ENCODE measurements at places on chromosomes 2 and 18.

- no peak for DNase-seq
Measured at GRCh38 chr2:2765176-2765800, 434.2 kb upstream of the MYT1L start.

DNA sequence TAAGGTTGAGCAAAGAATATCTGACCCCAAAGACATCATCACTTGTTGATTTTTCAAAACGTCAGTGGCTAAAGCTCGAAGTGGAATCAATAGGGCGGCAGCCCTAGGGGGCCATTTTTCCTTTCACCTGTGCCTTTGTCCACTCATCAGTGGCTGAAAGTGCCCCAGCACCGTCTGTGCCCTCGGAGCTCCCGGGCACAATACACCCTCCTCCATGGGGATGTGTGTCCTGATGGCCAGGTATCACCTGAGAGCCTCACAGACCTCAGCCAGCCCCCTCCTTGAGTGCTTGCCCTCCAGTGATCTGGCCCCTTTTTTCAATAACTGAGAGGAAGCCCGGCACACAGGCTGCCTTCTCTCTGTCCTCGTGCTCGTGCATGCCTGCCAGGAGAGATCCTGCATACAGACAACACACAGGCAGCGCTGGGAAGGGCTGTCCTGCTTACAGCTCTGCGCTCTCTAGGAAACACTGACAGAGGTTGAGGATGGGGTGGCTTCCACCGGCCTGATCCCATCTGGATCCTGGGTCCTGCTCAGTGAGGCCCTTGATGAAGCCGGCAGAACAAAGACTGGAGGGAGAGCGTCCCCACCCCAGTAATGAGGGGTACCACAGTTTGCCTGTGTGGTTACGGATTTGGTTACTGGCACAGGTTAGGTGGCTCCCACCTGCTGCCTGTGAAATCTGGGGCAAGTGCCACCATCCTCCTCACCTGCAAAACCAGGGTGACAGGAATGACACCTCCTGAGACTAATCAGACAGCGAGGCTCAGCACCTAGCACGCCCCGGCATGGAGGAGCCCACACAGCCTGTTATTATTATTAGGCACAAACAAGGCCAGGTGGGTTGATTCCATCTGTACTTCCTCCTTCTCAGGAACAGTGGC is 197.5 kb upstream of the RAB6C start:
- no peak for DNase-seq

DNA sequence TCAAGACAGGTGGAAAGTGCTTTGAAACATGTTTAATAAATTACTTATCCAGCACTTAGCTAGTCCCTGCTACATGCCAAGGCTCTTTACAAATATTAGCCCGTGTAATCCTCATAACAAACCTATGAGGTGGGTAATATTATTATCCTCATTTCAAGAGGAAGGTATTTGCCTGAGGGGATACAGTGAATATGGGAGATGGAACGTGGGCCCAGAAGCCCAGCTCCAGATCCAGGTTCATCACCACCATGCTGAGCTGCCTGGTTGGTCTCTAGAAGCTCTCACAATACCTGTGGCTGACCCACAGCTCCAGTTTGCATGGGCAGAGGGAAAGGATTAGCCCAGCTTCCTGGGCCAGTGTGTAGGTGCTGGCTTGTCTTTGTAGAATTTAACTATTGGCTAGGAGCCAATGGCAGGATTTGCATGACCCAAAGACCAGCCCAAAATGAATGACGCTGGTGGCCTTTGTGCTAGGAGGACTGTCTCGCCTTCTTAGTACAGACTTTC is 61.6 kb upstream of the ATP8B1 start:
- DNase-seq = no peak

GRCh38 chr2:228673876-228674554 is 492.5 kb upstream of the SPHKAP start:
- DNase-seq = no peak

- DNase-seq = peak; percentile 41
Measured at GRCh38 chr2:235746257-235746934, 252.6 kb downstream of the AGAP1 start.

DNA sequence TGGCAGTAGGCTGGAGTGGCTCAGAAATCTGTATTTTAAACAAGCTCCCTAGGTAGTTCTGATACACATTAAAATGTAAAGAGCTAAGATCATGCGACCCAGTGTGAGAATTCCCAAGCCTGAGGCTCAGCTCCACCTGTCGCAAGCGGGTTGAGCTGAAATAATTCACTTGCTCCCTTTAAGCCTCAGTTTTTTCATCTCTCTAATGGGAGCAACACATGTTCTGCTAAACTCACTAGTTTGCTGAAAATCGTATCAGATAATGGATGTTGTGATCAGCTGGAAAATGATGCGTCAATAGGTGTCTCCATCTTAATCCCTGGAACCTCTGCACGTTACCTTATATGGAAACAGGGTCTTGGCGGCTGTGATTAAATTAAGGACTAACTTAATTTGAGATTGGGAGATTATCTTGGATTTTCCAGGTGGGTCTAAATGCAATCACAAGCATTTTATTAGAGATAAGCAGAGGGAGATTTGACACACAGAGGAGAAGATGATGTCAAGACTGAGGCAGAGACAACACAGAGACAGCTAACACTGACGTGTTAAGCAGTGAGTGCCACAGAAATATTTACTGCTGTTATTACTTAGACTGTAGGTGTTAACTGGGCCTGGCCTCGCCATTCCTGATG is 53.0 kb downstream of the POMC start:
- no peak for DNase-seq

GRCh38 chr2:224379172-224379571 is 22.7 kb downstream of the FAM124B start:
- DNase-seq = no peak

DNA sequence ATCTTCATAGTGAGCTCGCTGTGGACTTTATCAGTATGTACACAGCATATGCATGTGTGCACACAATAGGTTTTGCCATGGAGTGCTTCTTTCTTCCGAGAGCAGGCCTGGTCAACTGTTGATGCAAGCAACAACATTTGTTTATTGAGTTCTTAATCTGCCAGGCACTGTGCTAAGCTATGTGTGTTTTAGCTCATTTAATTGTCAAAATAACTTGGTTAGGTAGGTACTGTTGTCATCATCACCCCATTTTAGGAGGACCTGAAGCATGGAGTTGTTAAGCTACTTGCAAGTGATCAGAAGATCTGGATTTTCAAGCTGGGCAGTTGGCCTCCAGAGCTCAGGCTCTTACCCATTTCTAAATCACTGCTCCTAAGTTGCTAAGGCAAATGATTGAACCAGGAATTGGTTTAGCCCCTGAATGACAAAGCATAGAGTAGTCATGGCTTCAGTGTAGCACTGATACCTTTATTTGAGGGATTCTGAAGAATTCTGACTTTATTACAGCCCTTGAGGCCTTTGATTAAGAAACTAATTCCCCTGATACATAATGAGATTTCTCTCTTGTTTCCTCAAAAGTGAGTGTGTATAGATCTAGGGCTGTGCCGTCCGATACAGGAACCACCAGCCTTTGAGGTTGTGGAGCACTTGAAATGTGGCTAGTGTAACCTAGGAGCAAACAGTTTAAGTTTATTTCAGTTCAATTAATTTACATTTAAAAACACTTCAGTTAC is 132.9 kb downstream of the FMNL2 start:
- no peak for DNase-seq

DNA sequence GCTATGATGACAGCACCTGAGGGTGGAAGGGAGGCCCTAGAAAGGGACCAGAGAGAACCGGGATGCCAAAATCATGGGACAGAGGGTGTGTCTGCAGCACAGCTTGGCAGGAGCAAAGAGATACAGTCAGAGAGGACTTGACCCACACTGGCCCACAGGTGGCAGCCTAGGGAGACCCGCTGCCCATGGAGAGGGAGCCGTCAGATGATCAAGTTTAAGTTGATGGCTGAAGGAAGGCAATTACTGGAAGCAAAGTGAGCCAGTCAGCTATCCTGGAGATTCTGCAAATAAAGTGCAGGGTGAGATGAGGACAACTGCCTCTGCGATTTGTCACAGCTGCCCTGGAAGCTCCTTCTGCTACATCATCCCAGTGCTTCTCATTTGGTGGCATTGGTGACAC is 74.0 kb downstream of the CMPK2 start:
- no peak for DNase-seq

DNA sequence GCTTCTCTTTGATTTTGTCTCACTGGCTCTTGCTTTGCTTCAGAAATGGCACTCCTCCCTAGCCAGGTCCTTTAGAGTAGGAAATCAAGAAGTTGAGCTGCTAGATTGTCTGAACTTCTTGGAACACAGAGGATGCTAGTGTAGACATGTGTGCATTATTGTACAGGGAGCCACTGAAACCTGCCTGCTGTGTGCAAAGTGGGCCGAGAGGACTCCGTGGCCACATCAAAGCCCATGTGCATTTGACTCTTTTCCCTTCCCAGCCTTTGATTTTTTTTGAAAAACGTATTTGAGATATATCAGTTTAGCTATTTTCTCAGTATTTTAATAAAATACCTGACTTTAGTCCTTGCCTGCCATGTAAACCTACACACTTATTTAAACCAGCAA is 83.1 kb downstream of the TMEM247 start:
- DNase-seq = no peak

- no peak for DNase-seq
Measured at GRCh38 chr18:10093445-10093844, 179.6 kb downstream of the VAPA start.

GRCh38 chr2:77813599-77813998 is 291.4 kb upstream of the LRRTM4 start:
- no peak for DNase-seq

DNA sequence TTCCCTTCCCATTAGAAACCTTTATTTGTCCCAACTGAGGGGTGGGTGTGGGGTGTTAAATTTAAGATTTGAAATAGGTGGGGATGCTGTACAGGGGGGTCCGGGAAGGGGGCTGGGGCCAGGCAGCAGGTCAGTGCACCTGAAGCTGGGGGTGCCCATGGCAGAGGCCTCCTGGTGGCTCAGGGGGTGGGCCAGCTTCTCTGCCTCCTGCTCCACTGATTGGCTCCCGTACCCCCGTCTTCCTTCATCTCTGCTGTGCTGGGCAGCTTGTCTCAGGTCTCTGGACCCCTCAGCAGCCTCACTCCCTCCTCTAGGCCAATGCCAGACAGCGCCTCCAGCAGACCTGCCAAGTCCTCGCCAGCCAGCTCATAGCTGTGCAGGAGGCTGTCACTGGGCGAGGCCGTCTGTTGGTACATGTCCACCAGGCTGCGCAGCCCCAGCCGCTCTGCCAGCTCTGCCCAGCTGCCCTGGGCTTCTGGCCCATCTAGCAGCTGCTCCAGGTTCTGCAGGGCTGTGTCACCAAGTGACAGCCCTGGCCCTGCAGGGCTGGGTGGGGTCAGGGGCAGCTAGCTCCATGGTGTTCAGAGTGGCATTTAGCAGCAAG is 2.0 kb upstream of the ANKRD62 start:
- DNase-seq = no peak

DNA sequence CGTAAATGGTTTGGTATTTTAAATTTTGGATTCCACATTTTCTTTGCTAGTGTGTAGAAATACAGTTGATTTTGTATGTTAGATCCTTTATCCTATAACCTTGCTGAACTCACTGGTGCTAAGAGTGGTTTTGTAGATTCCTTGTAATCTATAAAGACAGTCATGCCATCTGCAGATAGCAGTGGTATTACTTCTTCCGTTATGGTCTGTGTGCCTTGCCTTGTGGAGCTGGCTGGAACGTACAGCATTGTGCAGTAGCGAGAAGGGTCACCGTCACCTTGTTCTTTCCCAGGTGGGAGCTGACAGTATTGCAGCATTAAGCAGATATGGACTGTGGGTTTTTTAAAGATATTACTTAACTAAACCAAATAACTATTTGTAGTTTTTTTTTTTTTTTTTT is 33.7 kb downstream of the ATP9B start:
- DNase-seq = no peak

- no peak for DNase-seq
Measured at GRCh38 chr2:226020176-226020575, 620.7 kb downstream of the NYAP2 start.

DNA sequence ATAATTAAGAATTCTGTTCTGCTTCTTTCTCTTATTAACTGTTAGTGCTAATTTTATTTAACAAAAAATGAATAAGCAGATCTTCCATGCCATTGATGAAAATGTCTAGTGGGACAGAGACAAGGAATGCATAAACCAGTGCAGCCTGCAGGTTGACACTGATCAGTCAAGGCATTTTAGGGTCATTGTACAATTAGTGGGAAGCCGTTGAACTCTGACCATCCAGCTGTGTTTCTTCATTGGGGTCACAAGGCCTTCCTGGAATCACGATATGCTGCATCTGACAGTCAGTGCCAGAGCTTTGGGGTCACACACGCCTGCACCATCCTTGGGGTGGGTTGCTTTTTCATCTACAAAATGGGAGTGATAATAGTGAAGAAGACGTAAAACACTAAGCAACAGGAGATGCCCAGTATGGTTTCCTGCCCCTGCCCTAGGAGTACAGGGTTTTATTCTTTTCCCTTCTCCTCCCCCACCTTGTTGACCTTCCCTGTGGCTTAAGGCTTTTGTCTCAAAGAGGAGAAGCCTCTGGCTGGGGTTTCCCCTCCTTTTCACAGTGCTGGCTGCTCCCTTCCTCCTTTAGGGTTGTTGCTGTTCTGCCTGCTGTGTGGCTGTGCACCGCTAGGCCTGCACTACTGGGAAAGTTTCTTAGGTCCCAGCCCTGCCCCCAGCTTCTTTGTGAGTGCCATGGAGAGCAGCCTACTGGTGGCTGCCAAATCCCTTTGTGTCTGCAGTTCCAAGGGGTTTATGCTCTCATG is 245.6 kb downstream of the TPGS2 start:
- DNase-seq = no peak

DNA sequence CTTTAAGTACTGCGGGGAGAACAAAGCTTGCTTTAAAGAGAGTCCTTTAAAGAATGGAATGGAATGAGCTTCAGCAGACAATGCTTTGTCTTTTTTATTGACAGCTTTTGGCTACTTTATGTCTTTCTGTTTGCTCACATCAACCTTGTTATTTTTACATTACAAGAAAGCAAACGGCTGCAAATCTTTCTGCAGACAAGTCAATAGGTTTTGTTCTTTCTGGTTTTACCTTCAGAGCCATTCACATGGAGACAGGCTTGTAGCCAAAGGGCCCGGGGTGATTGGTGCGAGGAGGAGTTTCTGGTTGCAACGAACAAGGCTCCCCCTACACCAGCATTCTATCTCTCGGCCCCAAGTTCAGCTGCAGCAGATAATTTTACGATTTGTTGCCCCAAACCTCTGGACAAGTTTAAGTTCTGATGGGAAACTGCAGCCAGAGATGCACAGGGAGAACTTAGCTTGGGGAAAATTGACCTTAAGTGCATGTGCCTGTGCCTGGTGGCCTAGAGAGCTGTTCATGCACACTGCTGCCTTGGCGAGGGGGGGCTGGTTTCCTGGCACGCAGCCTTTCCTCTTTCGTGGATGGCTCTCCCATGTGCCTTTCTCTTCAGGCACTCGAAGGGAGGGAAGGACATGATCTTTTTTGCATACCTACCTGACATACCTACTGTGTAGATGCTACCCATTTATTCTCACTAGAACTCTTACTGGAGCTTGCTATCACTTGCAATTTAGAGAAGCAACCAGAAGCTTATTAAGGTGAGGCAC is 543.2 kb downstream of the DCDC2C start:
- DNase-seq = no peak

- DNase-seq = no peak
Measured at GRCh38 chr2:121182520-121182919, 102.5 kb downstream of the TFCP2L1 start.
